Memory B cell (primary cell): ENCODE measurements at places on chromosomes 5 and 9.

DNA sequence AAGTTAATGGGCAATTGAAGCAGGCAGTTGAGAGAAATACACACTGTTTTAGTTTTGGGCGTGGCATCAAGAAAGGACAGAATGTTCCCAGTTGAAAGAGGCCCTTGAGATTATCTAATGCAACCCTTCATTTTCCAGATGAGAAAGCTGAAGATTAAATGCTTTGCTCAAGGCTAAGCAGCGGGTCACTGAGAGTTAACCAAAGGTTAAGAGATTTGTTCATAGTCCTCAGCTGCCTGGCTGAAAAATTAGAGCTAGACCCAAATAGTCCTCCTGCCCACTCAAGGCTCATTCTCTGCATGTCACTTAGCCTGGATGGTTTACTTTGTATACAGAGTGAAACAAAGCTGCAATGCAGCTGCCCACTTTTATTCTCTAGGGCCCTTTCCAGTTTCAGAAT, 46.7 kb upstream of the MAMDC2 start:
- no peak for DNase-seq

DNA sequence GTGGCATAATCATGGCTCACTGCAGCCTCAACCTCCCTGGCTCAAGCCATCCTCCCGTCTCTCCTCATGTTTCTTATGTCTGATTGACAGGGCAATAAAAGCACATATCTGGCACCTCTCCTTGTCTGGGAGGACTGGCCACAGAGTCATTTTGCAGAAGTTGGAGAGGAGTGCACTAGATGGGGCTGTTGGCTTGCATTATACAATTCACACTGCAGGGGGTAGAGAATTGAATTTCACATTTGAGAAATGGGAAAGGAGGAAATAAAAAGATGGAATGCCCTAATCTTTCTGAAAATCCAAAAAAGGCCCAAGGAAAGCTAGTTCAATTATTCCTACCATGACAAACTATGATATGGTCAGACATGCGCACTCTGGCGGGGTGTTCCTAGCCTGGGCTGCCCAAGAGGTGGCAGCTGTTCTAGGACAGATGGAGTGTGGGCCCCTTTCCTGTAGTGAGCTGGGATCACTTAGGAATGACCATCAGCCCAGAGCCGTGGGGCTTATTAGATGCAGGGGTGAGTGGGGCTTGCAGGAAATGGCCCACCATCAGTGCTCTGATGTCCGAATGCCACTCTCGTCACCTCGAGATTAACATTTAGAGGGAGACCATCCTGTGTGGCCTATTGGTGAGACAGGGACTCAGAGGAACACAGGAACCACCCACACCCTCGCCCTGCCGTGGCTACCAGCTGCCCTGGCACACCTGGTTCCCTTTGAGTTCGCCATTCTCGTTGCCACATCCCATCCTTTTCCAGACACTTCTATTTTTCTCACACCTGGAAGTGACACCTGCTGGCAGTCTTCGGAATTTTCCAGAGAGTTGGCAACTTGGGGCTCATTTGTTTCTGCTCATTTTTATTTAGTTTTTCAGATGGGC, 21.8 kb upstream of the ANKRD18A start:
- DNase-seq: no peak

- no peak for DNase-seq
Observed at GRCh38 chr9:31393240-31393639, 991.2 kb upstream of the ACO1 start.

DNA sequence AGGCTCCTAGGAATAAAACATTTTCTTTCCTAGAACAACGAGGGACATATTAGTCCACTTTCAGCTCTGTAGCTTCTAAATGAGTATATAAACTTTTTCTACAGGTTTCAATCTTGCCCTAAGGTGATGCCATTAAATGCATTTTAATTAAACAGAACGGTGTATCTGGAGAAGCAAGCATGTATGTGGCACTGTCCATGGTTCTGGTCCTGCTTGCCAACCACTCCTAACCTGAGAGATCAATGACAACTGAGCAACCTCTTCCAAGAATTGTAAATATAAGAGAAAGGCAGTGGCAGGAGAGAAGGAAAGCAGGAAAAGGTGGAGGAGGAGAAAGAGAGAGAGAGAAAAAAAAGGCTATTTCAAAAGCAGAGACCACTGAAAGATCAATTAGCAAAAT, 95.6 kb upstream of the SPOCK1 start:
- DNase-seq: no peak

DNA sequence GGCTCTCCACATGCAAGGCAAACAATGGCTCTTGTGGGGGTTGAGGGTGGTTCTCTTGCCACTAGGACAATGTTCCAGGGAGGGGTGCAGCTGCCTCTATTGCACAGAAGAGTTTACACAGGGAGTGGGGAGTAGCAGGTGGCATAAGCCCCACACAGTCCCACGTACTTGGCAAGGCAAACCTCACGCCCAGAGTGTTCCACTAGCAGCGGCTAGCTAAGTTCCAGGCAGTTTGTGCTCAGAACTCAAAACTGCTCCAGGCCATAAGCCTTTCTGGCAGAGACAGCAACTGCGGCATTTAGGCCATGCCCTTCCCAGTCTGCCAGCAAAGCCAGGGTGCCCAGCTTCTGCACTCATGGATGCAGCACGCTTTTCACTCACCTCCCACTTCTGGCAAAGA, 29.0 kb upstream of the BTNL3 start:
- DNase-seq: no peak

GRCh38 chr5:2633992-2634391, 117.5 kb downstream of the IRX2 start:
- DNase-seq: no peak

GRCh38 chr9:71916834-71917534, 5.5 kb downstream of the C9orf85 start:
- no peak for DNase-seq

- DNase-seq: no peak
Observed at GRCh38 chr5:170141636-170142035, 35.9 kb downstream of the FOXI1 start.

DNA sequence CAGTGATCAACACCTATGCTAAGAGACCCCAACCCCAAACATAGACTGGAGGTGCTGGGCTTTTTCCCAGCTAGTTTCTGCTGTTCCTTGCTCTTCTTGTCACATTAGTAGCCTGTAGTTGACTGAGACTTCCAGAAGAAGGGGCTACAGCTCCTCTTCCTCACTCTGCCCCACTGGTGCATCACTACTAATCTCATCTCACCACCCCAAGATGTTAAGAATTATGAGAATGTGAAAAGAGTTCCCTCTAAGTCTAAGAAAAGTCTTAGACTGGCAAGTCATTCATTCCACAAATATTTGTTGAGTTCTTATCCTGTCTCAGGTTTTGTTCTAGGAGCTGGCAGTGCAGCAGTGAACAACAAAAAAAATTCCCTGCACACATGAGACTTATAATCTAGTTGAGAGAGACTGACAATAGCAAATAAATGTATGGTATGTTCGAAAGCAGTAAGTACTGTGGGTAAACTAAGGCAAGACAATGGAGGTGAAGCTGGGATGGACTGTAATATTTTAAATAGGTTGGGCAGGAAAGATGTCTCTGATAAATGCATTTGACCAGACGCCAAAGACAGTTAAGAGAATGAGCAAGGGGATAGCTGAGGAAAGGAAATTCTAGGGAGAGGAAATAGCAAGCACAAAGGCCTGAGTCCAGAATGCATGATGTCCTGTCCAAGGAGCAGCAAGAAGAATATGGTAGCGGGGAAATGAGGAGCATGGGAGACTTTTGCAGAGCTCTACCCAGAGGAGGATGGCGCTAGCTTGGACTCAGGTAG, 92.3 kb downstream of the PTCD2 start:
- no peak for DNase-seq

DNA sequence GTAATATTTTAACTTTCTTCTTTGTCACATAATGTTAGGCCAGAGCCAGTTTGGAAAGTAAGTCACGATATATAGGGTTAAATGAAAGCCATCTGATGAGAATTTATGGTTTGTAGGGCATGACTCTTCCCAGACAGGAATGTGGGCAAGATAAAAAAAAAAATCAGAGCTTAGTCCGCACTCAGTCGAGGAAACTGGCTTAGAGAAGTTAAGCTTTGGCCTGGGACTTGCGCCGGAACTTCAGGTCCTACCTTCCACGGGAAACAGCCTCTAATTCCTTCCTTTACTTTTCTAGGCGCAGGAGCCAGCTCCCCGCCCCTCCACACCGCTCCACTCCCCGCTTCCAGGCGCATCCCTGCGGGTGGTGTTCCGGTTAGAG, 475 bp downstream of the DDX31 start:
- DNase-seq: no peak

DNA sequence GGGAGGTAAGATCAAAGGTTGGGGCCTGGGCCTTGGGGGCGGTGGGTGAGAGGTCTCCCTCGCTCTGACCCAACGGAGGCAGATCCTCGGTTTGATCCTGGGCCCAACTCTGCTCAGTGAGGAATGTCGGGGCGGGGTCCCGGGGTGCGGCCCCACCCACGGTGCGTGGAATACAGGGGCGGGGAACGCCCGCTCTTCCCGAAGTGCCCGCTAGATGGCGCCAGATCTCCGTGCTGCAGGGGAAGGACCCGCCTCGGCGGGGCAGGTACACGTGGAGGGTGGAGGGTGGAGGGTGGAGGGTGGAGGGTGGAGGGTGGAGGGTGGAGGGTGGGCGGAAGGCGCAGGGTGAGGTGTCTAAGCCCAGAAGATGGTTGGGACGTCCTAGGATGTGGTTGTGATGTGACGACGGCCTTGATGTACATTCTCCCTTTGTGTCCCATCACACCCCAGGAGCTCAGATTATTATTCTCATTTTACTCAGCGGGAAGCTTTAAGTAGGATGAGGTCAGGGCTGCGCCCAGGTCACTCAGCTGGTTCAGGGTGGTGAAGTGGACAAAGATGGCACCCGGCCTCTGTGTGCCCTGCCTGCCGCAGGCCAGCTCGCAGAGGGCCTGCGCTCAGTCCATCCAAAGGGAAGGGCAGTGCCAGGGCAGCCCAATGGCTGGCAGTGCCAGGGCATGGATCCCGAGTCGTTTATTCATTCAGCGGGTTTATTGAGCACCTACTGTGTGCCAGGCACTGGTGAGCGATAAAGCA, 9.4 kb upstream of the RPS14 start:
- peak; percentile 97 for DNase-seq

GRCh38 chr5:135977375-135977928, 22.7 kb upstream of the LECT2 start:
- peak; percentile 11 for DNase-seq

- DNase-seq: no peak
Observed at GRCh38 chr9:29644514-29644913, 2071.2 kb upstream of the C9orf72 start.

DNA sequence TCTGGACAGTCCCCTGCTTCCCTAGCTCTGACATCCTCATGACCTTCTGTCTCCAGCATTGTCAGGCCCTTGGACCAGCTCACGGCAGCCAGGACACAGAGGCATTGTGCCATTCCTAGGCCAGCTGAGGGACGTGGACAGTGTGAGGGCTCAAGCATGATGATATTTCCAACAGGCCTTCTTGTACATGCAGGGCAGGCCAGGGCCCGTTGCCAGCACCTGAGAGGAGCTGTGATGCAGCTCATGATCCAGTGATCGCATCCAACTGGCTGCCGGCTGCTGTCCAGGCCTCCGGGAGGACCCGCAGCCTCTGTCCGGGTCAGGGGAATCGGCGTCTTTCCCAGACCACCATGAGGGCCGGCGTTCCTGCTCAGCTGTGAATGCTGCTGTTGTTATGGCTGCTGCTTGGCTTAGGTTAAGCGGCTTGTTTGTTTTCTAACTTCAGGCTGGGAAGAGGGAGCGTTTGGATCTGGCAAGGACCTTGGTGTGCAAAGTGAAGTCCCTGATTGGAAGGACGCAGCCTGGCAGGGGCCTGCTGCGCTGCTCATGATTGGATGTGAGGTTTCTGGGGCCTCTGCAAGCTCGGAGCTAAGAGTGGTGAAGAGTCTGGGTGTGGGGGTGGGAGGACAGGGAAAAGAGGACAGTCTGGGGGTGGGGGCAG, 53.8 kb downstream of the PDZD2 start:
- DNase-seq: no peak

- no peak for DNase-seq
Observed at GRCh38 chr9:94700445-94700844, 26.1 kb upstream of the AOPEP start.

DNA sequence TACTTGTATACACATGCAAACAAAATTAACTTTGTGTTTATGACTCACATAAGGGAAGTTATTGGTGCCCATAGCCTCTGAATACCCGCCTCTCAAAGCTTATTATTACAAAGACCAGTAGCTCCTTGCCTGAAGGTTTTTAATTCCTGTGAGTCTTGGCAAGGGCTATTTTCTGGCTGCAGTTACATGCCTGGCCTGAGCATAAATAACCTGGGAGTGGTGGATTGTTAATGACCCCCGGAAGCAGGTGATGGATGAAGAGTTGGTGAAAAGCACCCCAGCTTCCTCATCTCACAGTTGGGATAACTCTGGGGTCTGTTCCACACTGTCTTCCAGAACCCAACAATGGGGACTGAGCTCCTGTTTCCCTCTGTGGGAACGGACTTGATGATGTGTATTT, 594.5 kb downstream of the PDE4D start:
- no peak for DNase-seq

- no peak for DNase-seq
Observed at GRCh38 chr9:34463098-34463900, 4.7 kb downstream of the DNAI1 start.

DNA sequence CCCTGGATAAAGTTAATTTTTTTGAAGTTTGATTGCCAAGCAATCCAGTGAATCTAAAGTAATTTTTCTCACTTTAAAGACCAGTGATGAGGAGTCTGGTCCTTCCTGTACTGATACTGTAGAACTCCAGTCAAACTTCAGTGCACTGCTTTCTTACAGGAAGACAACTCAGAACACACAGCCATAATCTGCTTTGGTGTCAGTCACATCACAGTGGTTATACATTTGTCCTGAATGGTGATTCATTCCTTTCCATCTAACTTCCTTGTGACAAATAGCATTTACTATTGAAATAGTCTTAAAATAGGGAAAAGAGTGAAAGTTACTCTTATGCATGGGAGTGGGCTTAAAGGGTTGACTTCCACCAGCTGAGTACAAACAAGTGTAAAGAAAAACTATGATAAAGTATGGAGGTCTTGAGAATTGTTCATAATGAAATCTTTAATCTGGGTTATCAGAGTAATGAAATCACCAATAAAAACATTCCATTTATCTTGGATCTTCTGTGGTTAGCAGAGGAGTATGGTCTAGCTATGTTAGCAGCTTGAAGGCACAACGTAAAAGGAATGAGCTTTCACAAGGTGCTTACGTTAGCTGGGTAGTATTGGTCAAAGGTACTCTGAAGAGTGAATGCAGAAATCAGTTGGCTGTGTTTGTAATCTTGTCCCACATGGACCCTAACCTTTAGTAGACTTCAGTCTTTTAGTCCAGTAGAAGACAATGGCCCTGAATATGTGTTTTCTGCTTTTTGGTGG, 41.5 kb downstream of the DCP2 start:
- no peak for DNase-seq

GRCh38 chr9:16871336-16872151, 1.1 kb upstream of the BNC2 start:
- no peak for DNase-seq

DNA sequence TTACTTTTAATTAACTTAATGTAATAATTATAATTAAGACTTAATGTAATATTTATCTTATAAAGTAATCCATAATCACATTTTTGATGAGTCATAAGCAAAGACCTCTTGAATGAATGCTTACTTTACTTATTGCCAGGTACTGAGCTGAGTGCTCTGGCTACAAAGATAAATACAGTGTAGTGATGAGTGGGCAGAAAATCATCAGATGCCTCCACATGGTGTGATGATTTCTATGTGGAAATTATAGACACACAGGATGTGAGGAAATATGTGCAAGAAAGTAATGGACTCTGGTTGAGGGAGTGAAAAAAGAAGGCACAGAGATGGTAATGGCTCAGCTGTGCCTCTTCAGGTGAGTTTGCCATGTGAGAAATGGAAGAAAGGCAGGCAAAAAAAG, 422.6 kb upstream of the CD180 start:
- no peak for DNase-seq

GRCh38 chr5:147336876-147337275, 102.0 kb downstream of the STK32A start:
- DNase-seq: no peak
